Femur (tissue), 1 donor: ENCODE measurements at places on chromosomes 1 and 21.
A peak's percentile ranks its signal among the peaks of the same experiment; 100 is the strongest.

DNA sequence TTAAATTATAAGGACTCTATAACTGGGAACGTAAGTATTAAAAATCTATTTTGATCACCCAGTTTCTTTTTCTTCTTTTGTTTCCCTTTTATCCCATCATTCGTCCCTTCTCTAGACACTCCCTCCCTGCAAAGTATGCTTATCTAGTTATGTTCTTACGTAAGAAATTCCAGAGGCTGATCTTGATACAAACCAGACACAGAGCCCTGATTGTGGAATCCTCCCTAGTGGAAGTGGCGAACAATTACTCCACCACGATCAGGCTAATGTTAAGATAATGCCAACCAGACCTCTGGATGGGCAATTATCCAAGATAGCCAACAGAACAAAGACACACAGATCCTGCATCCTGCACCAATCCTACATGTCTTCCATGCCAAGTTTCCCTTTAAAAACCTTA is 1557.4 kb downstream of the PLA2G4A start:
- DNase-seq = no peak

DNA sequence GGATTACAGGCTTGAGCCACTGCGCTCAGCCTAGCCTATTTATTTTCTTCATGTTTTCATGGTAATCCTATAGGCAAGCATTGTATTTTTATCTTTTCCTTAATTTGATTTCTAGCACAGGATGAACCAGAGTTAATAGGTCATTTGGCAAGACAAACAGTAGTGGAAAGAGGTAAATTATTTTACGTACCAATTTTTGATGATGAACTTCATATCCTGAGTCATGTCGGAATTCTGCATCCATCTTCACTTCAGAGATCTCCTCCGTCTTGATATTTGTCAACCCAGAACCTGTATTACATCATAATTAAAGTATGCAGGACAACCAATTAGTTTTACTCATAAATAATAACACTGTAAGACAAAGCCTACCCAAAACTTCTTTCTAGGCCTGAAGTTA is 162.6 kb downstream of the GABPA start:
- DNase-seq = no peak

DNA sequence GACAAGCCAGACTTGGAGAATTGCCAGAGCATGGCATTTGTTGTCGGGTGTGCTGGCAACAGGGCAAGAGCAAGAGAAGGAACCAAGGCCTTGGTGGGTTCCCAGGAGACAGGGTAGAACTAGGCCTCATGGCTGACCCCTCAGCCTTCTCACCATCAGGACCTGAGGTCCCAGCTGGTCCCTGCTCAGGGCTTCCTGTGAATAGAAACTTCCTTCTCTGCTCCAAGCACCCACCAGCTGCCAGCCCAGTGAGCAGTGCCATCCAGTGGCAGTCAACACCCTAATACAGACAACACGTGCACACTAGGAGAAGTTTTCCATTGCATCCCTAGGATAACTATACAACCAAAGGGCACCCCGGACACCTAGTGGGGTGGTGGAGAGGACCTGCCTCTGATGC is 22.8 kb downstream of the S100A6 start:
- DNase-seq = no peak

GRCh38 chr1:17923666-17924065 is 168.5 kb downstream of the ACTL8 start:
- DNase-seq = no peak

- DNase-seq = no peak
These were observed 18.5 kb upstream of the MAGOH start for GRCh38 chr1:53256511-53257453.

DNA sequence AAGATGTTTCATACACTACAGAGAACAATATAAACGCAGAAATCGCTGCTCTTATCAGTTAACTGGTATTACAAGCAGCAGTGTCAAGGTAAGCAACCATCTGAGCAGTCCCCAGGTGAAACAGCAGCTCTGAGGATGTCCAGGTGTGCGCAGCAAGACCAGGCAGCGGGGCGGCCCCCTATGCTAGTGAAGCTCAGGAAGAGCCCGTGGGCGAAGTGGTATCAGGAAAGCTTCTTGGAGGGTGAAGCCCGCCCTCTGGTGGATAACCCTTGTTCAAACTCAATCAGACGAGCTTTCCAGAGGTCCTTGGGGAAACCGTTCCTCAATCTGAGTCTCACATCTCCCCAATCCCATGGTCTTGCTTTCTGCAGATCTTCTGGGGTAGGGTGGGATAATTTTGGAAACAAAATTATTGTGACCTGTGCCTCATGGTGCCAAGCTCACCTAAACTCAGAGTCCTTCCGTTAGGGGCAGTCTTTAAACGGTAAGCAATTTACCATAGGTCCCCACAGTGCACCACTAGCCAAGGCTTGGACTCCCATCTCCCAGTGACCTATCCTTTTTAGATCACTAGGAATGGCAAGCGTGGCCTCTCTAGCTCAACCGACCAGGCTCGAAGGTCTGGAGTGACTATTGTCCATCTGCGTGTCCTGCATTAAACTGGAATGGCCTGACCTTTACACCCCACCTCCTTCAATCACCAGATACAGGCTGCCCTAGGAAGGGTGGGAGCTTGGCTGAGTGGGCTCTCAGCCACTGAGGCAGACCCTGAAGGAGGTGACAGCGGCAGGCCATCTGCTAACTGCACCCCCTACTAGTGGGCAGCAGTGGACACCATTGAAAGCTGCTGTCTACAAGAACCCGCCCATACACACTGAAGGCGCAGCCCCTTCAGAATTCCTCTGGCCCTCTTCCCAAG is 13.6 kb upstream of the FAM110D start:
- peak; percentile 80 for DNase-seq

DNA sequence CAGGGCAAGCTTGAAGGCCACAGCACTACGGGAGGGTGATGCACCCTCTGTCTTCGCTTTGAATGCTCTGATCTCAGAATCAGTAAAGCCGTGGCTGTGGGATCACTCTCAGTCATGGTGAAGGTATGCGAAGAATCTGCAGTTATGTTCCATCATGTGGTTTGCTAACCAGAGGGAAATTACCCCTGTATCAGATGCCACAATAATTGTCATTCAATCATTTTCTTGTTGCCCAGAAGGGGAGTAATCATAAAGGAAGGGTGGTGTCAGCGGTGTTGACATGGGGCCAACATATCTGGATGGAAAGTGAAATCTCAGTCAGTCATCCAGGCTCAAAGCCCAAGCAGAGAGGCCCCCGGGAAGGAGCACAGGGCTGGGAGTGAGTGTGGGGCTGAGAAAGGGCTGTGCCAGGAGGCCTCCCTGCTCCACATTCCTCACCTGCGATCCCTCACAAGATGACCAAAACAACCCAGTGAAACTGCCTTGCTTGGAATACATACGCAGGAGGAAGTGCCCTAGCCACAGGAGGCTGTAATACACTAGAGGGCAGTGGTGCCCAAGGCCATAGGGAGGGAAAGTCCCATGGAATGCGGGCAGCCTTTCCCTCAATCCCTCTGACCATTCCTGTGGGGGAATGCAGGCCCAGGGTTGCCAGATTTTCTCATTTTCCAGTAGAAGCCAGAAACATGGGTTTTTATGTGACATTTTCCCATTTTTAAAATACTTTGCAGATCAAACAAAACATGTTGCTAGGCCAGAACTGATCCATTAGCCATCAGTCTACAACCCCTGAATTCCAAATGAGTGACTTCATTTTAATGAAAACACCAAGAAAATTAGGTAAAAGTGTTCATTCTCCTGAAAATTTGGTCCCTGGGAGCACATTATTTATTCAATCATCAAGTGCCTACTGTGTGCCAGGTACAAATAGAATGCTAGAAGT is 95.7 kb upstream of the VANGL1 start:
- DNase-seq = peak; percentile 73

GRCh38 chr1:7921796-7922195 is 18.8 kb downstream of the TNFRSF9 start:
- no peak for DNase-seq

DNA sequence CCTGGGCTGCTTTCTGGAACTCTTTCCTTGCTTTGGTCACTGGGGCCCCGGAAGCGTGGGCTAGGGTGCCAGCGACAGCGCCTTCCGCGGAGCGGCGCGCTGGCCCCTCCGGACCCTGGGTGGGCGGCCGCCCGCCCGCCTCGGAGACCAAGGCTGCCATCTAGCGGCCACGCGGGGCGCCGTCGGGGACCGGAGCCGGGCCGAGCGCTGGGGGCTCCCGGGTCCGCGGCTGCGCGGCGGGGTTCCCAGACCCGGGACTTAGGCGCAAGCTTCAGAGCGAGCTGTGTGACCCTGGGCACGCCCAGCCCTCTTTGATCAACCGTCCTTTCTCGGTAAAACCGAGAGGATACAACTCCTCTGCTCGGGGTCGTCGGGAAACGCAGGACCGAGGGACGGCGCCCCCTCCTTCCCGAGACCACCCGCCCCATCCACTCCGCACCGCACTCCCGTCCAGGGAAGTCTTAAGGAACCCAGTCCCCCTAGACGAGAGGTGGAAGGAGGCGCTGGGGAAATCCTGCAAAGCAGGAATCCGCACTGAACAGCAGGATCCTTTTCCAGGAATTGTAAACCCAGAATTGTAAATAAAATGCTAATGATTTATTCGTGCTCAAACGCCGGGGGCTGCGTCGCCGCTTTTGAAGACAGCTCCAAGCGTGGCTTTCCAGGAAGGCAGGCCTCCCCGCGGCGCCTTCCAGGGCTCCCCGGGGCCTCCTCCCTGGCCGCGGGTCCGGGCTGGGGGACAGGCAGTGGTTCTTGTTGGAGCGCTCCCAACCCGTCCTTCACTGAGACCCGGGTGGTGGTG is 41.2 kb downstream of the RRAGC start:
- DNase-seq = peak; percentile 56

- peak; percentile 71 for DNase-seq
These were observed 33.2 kb upstream of the PAX7 start for GRCh38 chr1:18597160-18598042.

DNA sequence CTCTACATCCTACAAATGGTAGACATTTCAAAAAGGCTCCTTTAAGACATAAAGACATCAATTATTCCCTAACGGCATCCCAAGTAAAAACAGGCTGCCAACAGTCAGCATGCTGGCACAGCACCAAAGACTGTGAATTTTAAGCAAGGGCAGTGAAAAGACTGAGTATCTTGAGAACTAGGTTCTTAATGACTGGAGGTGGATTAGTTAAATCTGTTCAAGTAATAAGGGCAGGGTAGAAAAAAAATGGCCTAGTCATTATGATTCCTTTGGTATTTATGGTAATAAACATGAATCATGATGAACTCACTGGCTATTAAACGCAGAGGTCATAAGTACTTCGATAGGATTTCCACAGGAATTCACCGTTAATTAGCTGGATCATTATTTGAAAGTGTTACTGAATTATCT is 75.2 kb downstream of the KIFAP3 start:
- peak; percentile 70 for DNase-seq

DNA sequence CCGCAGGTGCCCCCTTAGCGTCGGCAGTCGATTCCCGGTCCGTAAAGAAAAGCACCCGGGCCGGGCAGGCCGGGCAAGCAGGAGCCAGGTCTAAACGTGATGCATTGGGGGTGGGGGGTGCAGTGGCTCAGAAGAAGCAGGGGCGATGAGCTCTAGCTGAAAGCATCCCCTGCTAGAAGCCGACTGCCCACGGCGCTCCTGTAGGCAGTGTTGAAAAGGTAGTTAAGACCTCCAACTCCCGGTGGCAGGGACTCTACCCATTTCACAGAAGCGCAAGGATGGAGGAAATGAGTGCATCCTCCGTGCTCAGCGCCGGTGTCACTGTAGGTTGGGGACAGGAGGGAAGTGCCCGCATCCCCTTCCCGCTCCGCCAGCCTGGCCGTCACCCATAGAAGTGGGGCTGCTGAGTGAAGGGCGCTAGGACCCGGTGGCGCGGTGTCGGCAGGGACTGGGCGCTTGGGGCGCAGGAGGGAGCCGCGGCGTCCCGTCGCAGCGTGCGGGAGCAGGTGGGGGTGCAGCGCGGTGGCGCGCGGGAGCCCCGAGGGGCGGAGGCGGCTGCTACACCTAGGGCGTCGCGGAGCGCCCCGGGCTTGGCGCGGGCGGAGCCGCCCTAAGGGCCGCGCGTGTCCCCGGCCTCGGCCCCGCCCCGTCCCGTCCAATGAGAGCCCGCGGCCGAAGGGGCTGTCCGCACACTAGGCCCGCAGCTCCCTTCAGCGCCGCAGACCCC is at the start of gene WNT2B:
WNT2B (plus strand) TSS at position 688 of the 727 bp plus-strand sequence. CDS start 298 bp downstream, outside the sequence.
- no peak for DNase-seq

DNA sequence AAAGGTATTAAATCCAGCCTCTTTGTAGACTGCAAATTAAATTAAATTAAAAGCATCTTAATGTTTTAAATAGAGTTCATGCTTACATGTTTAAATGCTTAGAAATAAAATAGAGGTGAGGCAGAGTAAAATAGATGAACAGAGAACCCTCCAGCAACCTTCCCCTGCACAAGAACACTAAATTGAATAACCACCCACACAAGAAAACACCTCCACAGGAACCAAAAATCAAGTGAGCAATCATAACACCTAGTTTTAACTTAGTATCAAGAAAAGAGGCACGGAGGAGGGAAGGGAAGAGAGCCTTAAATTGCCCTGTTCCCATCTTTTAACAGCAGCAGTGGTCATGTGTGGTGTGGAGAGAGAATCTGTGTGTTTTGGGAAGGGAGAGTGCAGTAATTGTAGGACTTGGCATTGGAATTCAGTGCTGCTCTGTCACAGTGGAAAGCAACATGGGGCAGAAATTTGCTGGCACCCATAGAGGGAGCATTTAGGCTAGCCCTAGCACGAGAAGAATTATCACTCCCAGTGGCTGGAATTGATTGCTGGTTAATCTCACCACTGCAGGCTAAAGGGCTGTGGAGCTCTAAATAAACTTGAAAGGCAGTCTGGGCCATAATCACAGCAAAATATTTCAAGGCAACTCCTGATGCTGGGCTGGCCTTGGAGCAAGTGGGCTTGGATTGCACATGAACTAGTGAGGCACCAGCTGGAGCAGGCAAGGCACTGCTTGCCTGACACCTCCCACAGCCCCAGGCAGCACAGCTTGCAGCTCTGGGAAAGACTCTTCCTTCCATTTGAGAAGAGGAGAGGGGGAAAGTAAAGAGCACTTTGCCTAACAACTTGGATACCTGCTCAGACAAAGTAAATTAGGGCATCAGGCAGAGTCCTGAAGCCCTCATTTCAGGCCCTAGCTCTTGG is 1478.8 kb downstream of the NCAM2 start:
- no peak for DNase-seq
